ENCODE measurements at places on chromosomes 3 and 15.

- DNase-seq: no peak
Measured at GRCh38 chr3:151879679-151880415, 6.4 kb downstream of the SUCNR1 start.

GRCh38 chr15:99369196-99369595, 117.9 kb downstream of the LRRC28 start:
- DNase-seq: no peak

- no peak for DNase-seq
Measured at GRCh38 chr3:99777708-99778107, 40.0 kb upstream of the CMSS1 start.

GRCh38 chr15:73927476-73928240, 1.4 kb downstream of the LOXL1 start:
- peak; percentile 53 for DNase-seq

DNA sequence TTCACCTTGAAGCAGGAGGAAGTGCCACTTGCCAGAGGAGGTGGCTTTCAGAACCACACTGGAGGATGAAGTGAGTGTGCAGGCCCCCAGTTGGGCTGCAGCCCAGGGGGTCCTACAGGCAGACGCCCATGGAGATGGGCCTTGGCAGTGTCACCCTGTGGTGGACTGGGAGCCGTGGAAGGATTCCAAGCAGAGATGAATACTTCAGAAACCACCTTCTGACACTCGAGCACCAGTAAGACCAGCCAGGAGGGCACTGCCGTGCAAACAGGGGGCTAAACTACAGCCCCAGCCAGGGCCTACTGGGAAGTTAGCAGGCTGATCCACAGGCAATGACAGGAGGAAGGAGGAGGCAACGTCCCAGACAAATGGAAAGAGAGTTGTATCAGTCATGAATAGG, 55.4 kb downstream of the VGLL4 start:
- no peak for DNase-seq

- DNase-seq: no peak
Measured at GRCh38 chr15:70051948-70052633, 45.6 kb downstream of the TLE3 start.

GRCh38 chr3:2198776-2199279, 100.2 kb downstream of the CNTN4 start:
- DNase-seq: no peak

DNA sequence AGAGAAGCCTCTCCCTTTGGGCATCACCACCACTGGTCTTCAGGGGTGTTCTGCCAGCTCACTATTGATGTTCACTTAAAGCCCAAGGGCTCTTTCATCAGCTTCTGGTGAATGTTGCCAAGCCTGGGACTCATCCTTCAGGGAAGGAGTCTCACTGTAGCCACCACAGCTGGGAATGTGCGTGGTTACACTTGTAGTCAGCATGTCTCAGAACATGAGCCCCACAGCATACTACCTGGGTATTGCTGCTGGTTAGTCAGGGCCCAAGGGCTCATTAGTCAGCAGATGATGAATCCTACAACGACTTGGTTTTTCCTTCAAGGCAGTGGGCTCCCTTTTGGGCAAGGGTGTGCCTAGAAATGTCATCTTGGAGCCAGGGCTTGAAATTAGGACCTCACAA, 412.9 kb downstream of the VGLL3 start:
- DNase-seq: no peak

- DNase-seq: peak; percentile 59
Measured at GRCh38 chr15:39269821-39270220, 311.1 kb upstream of the THBS1 start.

GRCh38 chr3:187744169-187745151, 808 bp downstream of the BCL6 start:
- peak; percentile 66 for DNase-seq

GRCh38 chr3:188760408-188760807, 411.4 kb upstream of the TPRG1 start:
- DNase-seq: no peak

DNA sequence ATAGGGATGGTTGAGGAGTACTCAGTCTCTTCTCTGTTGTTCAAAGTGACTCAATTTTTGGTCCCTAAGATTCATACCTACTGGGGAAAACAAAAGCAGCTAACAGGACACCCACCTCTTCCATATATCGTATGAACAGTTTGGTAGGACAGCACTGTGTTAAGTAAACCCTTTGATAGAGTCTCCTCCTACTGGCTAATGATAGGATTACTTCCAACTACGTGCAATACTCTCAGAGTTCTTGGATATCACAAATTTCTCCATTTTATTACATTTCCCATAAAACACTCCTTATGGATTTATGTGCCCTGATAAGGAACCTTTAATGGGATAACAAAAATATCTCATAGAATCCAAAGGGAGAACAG, 200.2 kb upstream of the GOLGA6L4 start:
- peak; percentile 60 for DNase-seq

GRCh38 chr3:150429767-150430671, 21.9 kb downstream of the TSC22D2 start:
- no peak for DNase-seq

GRCh38 chr3:20154928-20155327, 31.1 kb downstream of the SGO1 start:
- DNase-seq: no peak

DNA sequence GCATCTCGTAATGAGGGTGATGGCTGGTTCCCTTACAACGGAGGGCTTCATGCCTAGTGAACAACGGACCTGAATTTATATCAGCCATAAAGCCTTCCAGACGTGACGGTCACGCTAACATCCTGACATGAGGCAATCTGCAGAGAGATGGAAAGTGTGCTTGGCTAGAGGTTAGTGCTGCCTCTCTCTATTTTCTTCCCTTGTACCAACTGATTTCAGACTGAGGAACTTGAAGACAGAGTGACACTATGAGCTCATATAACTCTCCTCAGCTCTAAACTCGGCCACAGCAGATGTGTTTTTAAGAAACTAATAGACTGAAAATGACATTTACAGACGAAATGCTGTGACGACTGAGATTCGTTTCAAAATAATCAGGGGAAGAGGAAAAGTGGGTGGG, 122.4 kb downstream of the XXYLT1 start:
- no peak for DNase-seq

DNA sequence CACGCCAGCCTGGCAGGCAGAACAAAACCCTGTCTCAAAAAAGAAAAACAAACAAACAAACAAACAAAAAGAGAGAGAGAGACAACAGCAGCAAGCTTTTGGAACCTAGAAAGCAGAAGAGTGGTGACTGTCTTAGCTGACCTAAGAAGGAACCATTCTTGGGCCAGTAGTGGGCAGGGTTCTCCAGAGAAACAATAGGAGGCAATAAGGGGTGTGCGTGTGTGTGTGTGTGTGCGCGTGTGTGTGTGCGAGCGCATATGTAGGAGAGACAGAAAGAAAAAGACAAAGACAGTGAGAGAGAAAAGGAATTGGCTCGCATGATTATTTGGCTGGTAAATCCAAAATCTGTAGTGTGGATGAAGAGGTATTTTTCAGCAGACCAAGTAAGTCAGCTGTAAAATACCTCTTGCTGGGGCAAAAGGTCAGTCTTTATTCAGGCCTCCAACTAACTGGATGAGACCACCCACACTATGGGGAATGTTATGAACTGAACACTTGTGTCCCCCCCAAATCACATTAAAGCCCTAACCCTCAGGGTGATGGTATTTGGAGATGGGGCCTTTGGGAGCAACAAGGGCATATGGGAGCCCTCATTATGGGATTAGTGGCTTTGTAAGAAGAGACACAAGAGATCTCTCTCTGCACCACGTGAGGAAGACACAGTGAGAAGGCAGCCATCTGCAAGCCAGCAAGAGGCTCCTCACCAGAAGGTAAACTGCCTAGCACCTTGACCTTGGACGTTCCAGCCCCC, 15.1 kb upstream of the BLM start:
- no peak for DNase-seq

GRCh38 chr3:112973325-112974177, 1.4 kb downstream of the CD200R1 start:
- DNase-seq: no peak

DNA sequence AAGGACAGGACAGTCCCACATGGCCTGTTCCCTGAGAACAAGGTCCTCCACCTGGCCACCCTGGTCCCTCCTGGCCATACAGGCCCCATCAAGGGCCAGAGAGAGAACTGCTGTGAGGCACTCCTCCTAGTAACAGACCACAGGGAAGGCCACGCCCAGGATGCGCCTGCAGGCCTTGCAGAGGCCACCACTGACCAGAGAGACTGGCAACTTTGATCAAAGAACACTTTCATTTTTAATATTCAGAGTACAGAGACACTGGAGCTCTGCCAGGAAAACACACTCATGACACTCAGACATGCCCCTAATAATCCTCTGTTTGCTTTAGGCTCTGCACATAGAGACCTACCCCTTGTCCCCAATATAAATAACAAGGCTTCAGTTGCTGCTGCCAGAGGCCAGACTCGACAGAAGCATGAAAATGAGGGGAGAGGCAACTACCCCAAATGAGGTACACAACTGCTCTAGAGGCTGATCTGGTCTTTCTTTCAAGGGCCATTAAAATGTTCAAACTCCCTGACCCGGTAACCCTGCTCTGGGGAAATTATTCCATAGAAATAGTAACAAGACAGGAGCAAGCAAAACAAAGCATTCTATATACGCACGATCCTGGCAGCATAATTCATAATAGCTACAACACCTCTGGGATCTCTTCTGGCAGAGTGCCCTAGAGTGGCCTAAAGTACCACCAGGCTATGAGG, 44.8 kb downstream of the CCDC12 start:
- peak; percentile 78 for DNase-seq

DNA sequence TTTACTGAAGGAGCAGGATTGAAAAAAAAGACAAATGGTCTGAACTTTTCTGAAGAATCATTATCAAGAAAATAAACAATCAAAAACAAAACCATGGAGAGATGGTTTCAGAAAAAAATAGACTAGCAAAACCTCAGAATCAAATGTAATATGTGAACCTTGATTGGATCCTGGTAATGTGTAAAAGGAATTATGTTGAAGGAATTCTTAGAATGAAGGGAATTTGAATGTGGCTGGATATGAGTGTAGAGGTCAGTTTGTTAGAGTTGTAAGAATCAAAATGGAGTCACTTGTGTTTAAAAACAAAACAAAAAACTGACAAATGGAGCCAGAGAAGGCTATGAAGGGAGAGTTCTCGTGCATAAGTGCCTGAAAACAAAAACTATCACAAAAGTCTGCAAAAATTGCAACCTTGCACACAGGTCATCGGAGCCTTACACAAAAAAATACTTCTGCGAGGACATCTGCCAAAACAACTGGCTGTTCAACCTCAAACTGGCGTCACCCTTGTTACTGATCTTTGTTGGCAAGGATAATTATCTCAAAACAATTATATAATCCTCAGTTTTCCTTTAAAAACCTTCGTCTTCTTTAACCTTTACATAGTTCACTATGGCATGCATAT, 19.1 kb upstream of the ATP13A3 start:
- DNase-seq: no peak

DNA sequence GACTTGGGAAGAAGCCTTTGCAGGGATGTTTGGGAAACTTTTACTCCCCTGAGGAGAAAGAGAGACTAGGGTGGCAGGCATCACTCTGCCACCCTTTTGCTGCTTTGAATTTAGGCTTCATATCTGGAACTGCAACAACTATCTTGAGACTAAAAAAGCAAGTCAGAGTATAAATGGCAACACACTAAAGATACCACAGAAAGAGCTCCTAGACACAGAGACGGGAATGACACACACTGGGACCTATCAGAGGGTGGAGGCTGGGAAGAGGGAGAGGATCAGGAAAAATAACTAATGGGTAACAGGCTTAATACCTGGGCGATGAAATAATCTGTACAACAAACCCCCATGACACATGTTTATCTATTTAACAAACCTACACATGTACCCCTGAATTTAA, 237.8 kb downstream of the FGF12 start:
- no peak for DNase-seq

- DNase-seq: no peak
Measured at GRCh38 chr3:37981348-37981664, 9.3 kb upstream of the VILL start.

DNA sequence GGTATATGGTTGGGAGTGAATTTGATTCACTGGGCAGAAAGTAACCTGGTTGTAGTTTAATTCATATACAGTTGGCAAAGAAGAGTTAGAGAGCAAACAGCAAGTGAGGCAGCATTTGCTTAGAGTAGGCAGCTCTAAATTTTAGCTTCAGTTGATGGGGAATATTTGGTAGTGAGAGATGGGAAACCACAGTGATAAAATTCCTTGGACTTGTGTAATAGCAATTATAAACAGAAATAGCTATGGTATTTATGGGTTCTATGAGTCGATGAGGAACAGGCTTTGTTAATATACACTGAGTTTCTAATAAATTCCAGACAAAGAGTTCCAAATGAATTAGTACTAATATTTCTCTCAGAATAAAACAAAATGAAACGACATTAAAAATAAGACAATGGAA, 894.0 kb downstream of the ROBO2 start:
- DNase-seq: no peak

DNA sequence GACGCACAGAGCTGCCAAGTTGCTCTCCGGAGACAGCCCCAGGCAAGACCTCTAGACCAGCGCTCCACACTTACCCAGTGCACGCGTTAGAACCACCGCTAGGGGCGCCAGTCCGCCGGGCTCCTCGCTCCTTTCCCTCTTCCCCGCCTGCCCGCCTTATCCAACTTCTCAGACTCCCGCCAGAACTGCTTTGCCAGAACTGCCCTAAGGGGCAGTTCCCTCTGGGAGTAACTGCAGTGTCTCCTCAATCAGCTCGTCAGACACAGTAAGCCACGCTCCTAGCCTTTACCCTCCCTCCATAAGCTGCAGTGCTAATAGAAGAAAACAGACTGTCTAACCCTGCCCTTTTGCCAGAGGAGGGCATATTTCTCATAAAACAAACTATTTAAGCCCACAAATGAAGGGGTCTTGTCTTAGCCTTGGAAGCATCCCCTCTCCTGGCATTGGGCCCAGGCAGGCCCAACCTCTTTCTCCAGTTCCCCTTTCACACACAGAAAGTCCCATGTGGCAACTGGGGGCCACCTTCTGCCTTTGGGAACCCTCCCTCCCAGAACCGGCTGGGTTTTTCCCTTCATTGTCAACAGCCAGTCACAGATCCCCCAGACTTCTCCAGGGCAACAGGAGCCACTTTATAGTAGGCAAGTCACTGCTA, 3.7 kb downstream of the BMF start:
- DNase-seq: peak; percentile 84

DNA sequence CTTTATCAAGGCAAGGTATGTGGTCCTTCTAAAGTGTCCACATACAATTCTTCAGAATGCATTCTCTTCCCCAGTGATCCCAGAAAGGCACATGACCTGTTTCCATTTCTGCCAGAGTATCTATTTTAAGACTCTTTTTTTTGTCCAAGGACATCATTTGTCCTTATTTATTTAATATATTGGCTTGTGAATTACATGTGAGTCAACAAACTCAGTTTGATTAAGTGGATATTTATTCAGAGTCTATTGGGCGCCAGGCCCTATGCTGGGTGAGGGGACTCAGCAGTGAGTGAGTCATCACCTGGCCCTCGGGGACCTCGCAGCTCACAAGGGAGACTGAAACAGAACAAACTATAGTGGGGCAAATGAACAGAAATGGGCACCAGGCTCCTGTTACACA, 136.8 kb downstream of the SNRK start:
- DNase-seq: no peak
